Right kidney (tissue), 9 donors: ENCODE measurements at places on chromosomes 11 and 22.

GRCh38 chr11:75577207-75577606 lies 15.2 kb downstream of the SERPINH1 start:
- DNase-seq, result no peak

GRCh38 chr22:40908895-40909294 lies 42.3 kb upstream of the RBX1 start:
- DNase-seq, result no peak

DNA sequence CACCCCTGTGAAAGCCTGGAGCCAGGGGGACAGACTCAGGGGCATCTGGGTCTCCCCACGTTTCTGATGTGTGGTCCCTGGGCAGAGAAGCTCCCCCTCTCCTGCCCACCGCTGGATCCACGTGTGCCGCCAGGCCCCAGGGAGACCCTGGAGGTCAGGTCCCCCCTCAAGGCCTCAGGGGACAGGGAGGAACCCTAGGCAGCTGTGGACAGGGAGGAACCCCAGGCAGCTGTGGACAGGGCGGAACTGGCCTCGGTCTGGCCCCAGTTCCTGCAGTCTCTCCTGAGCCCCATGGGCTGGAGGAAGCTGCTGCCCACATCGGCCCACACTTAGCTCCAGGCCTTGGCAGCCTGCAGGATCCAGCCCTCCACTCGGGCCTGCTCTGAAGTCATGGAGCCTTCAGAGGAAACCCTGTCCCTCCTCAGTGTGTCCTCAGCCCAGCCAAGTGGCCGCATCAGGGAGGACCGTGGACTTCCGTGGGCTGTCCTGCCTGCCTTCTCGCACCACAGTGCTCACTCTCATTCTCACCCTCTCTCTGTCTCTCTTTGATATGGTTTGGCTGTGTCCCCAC lies 127.7 kb downstream of the BRD1 start:
- DNase-seq, result no peak

GRCh38 chr11:204587-205109 lies 2.6 kb downstream of the BET1L start:
- no peak for DNase-seq

- peak; percentile 2 for DNase-seq
Observed at GRCh38 chr11:34792814-34793258, 123.3 kb downstream of the APIP start.

DNA sequence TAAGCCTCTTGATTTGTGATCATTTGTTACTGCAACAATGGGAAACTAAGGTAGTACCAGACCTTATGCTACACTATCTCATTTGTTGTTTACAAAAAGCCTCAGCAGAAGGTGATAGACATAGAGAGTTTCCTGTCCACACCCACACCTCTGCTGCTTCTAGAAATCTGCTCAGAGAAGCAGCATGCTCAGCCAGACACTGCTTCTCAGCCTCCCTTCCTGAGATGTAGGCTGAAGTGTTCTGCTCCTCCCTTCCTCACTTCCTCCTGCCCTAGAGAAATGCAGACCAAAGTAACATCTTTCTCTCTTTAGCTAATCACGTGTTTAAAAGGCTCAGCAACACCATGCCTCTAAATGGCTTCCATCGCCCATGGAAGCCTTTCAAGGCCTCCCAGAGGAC lies 88.4 kb downstream of the SLC1A2 start:
- DNase-seq, result no peak

DNA sequence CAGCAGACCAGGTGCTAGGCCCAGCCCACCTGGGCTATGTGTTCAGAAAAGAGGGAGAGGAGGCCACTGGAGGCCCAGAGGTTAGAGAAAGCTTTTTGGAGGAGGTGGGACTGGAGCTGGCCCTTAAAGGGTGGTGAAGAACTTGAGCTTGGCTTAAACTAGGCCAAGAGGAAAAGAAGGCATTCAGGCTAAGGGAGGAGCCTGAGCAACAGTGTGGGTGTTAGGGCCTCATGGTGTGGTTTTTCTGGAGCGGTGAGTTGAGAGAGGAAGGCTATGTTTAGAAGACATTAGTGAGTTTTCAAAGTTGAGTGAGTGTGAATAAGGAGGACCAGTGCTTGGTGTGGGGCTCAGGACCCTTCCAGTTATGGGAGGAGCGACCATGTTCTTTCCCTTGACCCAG lies 6.2 kb downstream of the TAF6L start:
- no peak for DNase-seq

GRCh38 chr11:94281324-94281723 lies 23.1 kb upstream of the IZUMO1R start:
- DNase-seq, result no peak

GRCh38 chr22:36745301-36745995 lies 30.5 kb downstream of the IFT27 start:
- DNase-seq, result no peak

DNA sequence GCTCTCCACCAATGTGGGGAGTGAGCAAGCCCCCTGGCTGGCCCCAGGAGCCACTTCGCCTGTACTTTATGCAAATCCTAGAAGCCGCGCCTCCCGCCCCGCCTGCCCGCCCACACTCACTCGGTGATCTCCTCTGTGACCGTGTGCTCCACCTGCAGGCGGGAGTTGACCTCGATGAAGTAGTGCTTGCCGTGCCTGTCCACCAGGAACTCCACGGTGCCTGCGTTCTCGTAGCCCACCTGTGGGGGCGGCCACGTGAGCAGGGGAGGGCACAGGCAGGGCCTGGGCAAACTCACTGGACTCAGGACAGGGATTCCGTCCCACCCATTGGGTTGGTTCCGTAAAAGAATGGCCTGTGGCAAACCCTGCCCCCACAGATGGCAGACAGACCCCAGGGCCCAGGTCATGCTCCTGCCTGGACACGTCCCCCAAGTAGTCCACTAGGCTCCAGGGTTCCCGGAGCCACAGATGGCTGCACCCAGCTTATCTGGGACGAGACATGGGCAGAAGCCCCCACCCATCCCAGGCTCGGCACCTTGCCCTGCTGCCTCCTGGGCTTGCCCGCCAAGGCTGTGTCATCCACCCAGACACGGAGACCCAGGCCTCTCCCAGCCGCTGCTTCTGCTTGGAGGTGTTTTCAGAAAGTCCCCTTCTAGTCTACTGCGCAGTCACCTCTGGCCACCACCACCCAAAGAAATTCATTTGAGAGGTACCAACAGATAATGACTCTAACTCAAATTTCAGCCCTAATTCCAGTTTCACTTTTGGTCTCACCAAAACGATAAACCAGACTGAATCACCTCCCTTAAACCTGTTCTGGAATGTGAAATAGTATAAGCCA lies 12.1 kb downstream of the LRFN4 start:
- DNase-seq, result no peak

DNA sequence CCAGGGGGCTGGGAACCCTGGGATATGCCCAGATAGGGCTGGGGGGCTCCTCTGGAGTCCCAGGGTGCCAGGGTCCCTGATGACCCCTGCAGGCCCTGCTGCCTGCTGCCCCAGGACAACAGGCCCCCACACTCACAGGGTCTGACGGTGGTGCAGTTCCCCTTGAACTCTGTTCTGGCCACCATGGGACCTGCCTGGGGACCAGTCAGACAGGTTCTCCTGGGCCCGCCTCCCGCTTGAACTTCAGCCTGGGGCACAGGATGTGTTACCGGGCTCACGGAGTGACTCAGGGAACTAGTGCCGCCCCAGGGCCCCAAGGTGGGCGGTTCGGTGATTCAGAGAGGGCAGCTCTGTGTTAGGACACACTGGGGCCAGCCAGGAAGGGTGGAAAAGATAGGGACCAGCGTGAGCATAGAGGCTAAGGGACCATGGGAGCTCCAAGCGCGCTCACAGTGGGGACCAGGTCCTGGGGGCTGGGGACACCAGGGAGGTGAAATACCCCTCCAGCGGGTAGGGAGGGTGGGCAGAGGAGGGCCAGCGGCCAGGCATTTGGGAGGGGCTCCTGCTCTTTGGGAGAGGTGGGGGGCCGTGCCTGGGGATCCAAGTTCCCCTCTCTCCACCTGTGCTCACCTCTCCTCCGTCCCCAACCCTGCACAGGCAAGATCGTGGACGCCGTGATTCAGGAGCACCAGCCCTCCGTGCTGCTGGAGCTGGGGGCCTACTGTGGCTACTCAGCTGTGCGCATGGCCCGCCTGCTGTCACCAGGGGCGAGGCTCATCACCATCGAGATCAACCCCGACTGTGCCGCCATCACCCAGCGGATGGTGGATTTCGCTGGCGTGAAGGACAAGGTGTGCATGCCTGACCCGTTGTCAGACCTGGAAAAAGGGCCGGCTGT lies 21.5 kb upstream of the TXNRD2 start:
- no peak for DNase-seq

DNA sequence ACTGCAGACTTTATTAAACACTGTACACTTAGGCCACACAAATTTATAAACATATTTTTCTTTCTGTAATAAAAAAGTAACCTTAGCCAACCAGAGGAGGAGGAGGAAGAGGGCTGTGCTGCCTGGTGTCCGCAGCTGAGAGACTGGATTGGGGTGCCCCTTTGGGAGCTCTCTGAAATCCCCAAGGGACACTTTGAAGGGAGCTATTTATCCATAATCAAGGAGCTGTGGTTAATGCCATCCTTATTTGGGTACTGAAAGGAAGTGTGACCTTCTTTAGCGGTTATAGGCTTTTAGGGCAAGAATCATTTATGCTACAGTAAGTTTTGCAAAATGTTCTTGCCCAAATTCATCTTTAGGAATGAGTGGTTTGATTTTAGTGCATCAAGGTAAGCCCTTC lies 125.8 kb downstream of the RASSF10 start:
- no peak for DNase-seq

GRCh38 chr11:1167751-1168231 lies 10.0 kb downstream of the MUC5AC start:
- no peak for DNase-seq

- no peak for DNase-seq
Observed at GRCh38 chr11:46892838-46893237, 25.5 kb downstream of the LRP4 start.

DNA sequence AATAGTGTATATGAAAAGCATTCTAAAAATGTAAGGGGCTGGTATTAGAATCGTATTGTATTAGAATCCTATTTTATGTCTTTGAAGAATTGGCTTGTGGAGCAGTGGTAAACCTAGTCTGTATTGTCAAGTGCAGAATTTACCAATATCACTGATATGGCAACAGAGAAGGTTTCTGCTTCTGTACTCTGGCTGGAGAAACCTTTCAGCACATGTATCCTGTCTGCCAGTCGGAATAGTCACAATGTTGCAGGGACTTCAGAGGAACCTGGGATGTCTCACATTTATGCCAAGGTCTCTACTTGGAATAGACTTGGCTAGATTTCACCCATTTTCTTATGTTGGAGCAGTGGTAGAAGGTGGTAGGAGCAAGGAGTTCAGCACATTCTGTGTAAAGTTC lies 4.4 kb downstream of the MTMR3 start:
- DNase-seq, result no peak

DNA sequence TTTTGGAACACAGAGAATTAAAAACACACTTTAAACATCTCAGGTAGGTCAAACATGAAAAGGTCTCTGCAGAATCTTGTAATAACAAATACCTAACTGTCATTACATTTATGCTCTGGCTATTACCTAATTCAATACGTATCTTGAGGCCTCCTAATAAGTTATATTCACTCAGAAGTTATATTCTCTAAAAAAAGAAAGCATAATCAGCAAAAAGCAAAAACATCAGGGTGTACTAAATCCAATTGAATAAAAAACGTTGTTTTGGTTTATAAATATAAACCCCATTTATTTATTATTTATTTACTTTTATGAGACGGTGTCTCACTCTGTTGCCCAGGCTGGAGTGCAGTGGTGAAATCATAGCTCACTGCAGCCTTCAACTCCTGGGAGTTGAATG lies 10.2 kb downstream of the TMEM41B start:
- no peak for DNase-seq

DNA sequence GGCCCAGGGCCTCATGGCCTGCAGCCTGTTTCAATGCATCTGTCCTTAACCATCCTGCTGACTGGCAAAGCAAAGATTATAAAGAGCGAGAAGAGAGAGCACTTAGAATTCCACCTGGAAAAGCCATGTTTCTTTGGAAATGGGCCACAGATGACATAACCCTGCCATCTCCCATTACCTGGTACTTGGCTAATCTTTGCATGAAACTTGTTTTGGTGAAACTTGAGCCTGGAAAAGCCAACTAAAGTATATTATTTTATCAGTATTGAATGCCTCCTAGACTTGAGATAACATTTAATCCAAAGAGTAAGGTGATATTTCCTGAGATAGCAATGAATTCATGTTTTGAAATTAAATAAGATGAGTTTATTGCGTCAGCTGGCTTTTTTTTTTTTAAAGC lies 72.6 kb downstream of the NAV2 start:
- no peak for DNase-seq

- DNase-seq, result no peak
Observed at GRCh38 chr11:34067383-34068065, 16.0 kb downstream of the CAPRIN1 start.

DNA sequence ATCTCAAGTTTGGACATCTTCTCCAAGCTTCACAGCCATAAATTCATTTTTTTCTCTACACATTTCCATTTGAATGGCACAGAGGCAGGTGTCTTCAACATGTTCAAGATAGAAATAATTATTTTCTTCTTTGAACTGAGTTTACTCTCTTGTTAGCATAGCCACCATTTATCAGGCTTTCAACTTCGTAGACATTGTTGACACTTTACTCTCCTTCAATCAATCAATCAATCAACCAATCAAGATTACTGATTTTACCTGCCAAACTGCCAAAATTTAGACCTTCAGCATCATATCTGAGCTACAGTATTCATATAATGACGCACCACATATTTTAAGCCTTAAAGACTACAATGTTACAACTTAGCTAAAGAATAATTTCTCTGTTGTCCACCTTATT lies 300.1 kb upstream of the LUZP2 start:
- no peak for DNase-seq

- DNase-seq, result no peak
Observed at GRCh38 chr22:49497266-49497665, 330.4 kb downstream of the BRD1 start.

- DNase-seq, result no peak
Observed at GRCh38 chr22:25942115-25942855, 200.3 kb downstream of the MYO18B start.

- peak; percentile 66 for DNase-seq
Observed at GRCh38 chr11:112881461-112881860, 79.8 kb upstream of the NCAM1 start.

- DNase-seq, result no peak
Observed at GRCh38 chr11:67314218-67314617, 10.9 kb downstream of the SSH3 start.

- no peak for DNase-seq
Observed at GRCh38 chr22:36922711-36923110, 9.3 kb downstream of the CSF2RB start.
